ENCODE measurements at places on chromosomes 16 and 17.
A peak's percentile ranks its signal among the peaks of the same experiment; 100 is the strongest.

DNA sequence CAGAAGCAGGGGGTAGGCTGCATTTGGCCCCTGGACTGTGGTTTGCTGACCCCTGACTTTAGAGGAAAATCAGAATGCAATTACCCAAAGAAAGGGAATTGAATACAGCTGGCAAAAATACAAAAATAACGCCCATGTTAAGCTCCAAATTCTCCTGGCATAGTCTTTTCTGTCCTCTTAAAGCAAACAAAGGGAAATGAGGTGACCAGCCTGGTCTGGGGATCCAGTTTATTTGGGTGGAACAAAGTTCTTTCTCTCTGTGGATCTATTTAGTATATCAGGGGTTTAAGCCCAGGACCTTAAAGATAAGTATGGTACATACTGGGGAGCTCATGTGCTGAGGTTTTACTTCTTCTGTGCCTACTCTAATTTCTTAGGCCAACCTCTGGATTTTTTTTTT is 23.5 kb downstream of the DNAJA2 start:
- DNase-seq, result no peak

DNA sequence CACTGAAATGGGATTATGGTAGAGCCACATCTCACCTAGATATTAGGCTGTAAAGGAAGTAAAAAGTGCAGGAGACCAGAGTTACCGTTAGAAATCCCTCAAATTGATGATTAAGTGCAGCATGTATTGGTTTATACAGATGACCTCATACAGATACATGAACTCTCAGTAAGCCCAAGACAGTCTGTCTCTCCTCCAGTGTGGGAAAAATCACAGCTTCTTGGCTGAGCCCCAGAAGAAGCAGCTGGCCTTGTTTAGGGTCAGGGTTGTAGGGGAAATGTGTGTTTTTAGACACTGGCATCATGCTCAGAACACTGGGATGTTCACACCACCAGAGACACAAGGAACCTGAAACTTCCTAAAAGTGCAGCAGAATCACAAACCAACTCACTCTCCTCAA is 135.9 kb downstream of the KATNIP start:
- no peak for DNase-seq

DNA sequence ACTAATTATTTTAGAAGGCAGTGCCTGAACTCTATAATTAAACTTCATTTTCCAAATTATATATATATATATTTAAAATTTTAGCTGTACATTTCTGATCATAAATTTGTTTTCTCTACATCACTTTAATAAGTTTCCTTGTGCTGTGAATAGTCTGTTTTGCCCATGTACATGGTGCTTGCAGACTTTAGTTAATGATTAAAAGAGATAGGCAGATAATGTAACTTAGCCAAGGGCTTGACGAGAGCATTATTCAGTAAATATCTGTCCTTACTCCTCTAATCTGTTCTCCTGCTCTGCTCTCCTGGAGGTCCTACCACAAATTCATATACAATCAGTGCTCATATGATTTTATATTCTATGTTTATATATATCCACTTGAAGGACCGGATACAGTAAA is 595.2 kb upstream of the KIF2B start:
- DNase-seq, result no peak

DNA sequence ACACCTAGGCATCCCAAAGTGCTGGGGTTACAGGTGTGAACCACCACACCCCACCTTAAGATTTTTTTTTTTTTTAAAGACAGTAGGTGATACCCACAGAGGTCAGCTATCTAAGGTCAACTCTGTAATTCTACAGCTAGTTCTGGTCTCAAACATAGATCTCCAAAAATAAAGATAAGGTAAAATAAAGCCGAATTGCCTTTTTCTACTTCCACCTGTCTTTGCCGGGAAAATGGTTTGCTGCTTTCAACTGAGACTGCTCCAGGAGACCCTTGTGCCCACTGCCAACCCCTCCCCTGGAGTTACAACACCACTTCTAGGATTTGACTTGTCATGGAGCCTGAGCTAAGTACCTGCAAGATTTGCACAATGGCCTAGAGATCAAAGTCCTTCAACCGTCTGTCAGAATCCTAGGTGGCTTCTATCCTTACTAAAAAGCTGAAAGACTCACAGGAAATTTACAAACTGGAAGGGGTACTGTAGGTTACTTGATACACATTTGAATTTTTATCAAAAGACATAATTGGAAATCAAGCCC is 4.7 kb upstream of the CNOT1 start:
- DNase-seq, result no peak

GRCh38 chr17:76262732-76263344 is 2.3 kb upstream of the UBALD2 start:
- DNase-seq, result no peak

GRCh38 chr17:58918884-58919283 is 163.2 kb downstream of the PPM1E start:
- no peak for DNase-seq

DNA sequence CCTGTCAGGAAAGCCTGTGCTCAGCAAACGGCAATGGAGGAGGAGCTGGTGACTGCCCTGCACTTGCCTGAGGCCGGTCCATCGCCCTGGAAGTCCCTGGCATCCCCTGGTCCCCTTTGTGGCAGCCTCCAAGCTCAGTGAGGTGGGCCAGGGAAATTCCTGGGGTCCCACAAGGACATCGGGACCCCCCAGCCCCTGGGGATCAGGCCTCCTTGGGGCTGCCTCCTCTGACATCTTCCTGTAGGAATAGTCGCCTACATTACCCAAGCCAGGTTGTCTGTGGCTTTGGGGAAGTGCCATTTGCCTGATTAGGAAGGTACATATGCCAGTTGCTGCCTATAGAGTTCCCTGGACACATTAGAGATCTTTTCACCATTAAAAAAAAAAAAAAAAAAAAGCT is 7.1 kb upstream of the KRT9 start:
- no peak for DNase-seq

- DNase-seq, result no peak
Observed at GRCh38 chr16:66402166-66402565, 24.9 kb upstream of the BEAN1 start.

DNA sequence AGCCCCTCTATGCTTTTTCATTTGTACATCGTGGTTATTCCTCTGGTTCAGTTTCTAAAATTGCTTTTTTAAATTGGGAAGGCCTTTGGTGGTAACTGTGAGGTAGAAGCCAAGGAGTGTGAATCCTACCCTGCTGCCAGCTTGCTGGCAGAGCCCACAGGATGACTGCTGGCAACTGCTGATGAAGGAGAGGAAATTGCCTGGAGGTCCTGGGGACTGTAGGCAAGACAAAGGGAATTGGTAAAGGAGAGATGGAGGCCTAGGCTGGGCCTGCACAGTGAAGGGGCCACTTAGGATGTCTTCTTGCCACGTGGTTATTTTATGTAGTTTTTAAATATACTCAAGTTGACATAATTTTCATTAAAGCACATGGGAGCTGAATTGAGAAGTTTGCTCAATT is 15.8 kb downstream of the C17orf58 start:
- no peak for DNase-seq

GRCh38 chr16:27080895-27081294 is 14.2 kb downstream of the C16orf82 start:
- DNase-seq, result no peak

DNA sequence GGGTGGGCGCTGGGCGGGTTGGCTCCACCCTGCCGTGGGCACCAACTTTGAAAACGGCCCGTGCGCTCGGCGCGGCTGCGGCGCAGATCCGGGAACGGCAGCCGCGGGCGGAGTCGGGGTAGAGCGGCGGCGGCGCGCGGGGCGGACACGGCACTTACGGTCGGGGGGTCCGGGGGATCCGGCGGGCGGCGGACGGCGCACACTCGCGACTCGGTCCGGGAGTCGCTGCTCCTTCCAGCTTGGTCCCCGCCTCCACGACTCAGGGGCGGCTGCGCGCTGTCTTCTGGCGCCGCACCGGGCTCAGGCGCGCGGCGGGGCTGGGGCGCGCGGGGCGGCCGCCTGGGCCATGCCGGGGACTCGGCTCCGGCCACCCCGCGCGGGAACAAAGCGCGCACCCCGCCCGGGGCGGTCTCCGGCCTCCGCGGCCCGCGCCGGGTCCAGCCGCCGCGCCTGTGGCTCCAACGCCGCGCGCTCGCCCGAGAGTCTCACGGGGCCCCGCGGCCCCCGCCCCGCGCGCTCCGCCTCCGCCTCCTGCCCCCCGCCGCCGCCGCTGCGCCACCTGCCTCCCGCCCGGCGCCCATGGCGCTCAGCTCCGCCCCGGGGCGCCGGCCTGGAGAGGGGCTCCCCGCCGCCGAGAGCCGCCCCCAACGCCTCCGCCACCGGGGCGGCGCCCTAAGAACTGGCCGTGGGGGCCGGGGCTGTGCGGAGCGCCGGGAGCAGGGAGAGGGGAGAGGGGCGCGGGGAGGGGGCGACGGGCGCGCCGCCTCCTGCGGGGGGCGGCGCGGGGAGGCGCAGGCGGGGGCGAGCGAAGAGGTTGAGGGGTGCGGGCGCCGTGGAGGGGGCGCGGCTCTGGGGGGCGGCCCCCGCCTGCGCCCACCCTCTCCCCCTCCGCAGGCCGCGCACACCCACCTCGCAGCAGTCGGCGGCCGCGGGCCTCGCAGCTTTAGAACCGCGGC is 35.9 kb downstream of the CBFA2T3 start:
- DNase-seq, result no peak

- DNase-seq, result no peak
Observed at GRCh38 chr16:23847948-23848347, 12.2 kb downstream of the PRKCB start.

DNA sequence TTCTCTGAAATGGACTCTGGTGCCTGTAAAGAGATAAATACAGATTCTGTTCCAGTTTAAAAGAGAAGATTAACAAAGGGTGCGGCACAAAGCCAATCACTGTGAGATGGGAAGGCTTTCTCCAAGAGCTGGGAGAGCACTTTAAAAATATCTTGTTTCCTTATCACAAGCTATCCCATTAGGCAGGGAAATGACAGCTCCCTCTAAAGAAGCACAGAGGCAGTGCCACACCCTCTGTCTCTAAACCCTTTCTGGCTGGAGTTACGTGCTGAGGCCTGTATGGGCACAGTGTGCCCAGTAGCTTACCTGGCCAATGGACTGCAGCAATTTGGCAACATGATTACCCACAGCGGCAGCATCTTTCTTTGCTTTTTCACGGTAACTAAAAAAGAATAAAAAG is 9.0 kb upstream of the TERB1 start:
- no peak for DNase-seq

GRCh38 chr16:28932339-28933141 is 769 bp downstream of the CD19 start:
- no peak for DNase-seq

DNA sequence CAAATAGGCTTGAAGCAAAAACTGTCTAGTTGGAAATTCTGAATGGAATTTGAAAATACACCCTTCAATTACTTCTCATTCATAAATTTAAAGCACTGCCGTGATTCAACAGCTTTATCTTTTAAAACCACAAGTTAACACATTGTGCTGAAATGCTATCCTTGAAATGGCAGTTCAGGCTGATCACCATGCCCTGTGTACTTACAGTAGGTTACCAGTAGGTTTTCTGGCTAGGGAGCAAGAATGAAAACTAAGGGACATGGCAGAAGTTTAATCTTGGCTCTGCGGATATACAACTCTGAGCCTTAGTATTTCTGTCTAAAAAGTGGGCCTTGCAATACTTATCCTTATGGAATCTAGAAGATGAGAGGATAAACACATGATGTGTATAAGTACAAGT is 28.0 kb downstream of the NXPH3 start:
- no peak for DNase-seq

DNA sequence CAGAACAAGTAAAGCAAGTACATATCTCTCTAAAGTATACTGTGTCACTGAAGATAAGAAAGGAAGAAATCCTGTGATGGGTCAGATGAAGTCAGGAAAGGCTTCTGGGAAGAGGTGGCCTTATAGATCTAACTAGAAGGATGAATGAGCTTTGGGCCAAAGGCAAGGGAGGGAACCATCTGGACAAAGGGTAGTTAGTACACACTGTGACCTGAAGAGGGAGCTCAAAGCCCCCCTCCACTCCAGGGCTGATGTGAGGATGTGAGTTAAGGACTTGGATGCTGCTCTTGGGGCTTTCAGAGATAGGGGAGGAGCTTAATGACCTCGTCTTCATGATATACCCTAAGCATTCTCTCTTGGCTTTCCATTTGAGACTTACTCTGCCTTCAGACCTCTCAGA is 185.3 kb upstream of the CACNG3 start:
- peak; percentile 38 for DNase-seq

DNA sequence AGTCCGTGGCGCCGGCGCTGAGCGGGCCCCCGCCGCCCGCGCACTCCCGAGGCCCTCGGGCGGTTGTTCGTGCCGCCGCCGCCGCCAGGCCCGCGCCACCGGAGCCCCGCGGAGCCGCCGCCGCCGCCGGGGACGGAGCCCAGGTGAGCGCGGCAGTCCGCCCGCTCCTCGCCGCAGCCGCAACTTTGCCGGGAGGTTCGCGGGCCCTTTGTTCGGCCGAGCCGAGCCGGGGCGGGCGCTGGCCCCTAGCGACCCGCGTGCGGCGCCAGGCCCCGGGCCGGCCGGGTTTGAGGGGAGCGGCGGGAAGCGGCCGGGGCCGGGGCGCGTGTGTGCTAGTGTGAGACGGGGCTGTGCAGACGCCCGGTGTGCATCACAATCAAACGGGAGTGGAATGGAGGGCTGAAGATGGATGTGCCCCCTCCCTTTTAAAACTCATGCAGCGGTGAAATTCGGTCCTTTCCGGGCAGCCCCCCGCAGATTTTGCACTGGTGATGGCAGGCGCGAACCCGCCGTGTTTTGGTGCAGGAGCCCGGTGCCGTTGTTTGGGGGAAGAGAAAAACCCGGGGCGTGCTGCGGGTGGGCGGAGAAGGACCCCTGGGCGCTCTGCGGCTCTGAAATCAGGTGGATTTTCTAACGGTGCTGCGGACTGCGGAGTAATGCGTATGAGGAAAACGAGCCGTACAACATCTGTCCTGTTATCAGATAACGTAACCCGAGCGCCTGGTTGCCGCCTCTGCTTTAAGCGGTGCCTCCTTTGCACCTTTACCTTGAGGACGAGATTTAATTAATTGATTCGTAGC is 823 bp downstream of the TNRC6C start:
- DNase-seq, result no peak

- DNase-seq, result no peak
Observed at GRCh38 chr17:82835122-82835521, 4.7 kb downstream of the ZNF750 start.

- no peak for DNase-seq
Observed at GRCh38 chr17:57296231-57296630, 39.9 kb downstream of the MSI2 start.

DNA sequence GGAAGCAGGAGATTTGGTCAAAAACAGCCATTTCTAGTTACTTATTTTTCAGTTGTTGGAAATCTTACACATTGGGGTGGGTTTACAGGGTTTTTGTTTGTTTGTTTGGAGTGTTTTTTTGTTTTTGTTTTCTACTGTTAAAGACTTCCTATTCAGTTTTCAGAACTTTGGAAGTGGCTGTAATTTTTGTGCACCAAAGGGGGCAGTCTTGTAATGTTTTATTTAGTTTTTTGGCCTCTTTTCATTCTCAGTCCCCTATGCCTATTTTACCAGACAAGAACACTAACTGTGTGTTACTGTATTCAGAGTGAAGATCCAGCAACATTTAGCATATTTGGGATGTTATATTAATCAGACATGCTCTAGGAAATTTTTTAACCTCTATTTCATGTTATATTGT is 20.6 kb downstream of the TPPP3 start:
- DNase-seq, result no peak

- DNase-seq, result peak; percentile 68
Observed at GRCh38 chr16:72877374-72878028, 170.4 kb downstream of the ZFHX3 start.

GRCh38 chr17:61635913-61636432 is 45.0 kb upstream of the NACA2 start:
- DNase-seq, result no peak

GRCh38 chr17:41813152-41813680 is 412 bp downstream of the FKBP10 start:
- no peak for DNase-seq

Data from H54 (cell line).